NCI-H1092 (cell line): ENCODE measurements at places on chromosomes 2 and 18.

DNA sequence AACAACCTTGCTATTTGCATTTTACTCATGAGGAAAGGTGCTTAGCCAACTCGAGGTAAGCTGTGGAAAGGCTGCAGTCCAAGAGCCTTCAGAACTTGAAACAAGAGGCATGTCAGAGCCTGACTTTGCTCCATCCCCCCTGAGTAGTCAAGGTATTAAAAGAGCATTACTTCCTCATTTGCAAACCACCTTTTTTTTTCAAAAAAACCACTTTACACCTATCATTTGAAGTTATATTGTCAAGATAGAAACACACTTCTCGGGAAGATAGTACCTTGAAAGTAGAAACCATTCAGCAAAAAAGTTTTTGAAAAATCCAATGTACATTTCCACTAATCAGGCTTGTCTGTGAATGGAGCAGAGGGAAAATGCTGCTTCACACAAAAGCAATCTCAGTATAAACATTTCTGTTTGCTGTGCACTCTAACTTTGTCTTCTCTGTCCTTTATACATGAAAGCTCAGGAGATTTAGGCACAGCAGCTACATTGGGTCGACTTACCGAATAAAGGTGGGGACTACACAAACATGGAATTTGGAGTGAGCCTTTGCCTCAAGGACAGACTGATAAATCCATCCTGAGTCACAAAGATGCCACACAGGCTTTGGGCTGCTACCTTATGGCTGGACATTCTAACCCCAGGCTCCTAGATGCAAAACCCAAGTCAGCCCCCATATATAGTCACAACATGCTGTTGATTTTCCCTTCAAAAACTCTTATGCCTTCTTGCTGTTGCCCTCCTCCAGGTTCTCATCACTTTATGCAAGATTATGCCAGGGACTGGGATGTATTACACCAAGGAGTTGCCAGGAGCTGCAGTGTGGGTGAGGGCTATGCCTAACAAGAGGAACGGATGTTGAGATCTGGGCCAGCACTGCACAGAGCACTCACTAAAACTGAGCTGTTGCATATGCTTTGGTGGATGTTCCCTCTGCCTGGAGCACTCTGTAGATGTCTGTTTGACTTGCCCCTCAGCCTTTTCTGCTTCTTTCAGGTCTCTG lies 41.4 kb upstream of the EML4 start:
- DNase-seq = no peak

DNA sequence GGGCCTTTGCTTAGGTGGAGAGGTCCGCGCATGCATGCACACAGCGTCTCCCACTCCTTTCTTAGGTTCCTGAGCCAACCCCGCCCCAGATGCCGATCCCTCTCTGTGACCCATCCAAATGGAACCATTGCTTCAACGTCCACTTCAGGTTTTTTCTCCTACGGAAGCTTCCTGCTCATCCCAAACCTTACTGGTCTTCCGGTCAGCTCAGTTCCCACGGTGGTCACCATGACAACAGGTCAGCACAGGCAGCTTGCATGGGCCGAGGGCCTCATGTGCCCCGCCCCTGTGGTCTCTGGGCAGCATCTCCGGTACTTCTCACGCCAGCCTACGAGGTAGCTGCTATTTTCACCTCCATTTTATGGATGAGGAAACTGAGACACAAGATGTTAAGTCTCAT lies 163.7 kb downstream of the SOCS6 start:
- DNase-seq = no peak

GRCh38 chr2:136004965-136005364 lies 19.5 kb upstream of the DARS1 start:
- no peak for DNase-seq

DNA sequence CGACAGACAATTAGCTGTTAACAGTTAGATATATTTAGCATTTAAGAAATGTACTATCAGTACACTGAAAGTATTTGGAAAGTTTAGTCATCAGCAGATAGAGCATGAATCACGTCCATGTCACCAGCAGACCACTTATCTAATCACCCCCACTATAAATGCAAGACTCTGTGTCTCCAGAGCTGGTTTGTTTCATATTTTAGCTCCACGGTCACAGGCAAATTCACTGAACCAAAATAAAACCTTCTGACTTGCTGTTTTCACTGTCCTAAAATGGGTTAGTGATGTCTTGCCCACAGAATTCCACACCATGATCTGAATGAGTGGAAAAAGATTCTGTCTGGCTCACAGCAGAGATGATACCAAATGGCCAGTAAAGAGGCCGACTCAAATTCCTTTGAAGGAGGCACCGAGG lies 64.9 kb downstream of the CDH2 start:
- DNase-seq = no peak

DNA sequence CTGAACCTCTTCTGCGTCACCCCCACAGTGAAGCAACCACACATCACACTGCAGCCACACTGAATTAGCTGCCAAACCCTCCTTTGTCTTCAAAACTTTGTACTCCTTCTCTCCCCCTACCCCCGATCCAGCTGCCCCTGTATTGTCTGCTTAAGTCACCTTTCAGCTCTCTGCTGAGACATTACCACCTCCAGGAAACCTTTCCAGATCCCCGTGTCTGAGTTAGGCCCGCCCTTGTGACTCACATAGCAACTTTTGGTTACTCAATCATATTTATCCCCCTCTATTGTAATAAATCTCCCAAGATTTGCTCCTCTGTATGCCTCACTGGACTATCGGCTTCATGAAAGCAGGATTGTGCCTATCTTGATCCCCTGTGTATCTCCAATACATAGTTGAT lies 82.8 kb upstream of the CDCA7 start:
- DNase-seq = no peak

DNA sequence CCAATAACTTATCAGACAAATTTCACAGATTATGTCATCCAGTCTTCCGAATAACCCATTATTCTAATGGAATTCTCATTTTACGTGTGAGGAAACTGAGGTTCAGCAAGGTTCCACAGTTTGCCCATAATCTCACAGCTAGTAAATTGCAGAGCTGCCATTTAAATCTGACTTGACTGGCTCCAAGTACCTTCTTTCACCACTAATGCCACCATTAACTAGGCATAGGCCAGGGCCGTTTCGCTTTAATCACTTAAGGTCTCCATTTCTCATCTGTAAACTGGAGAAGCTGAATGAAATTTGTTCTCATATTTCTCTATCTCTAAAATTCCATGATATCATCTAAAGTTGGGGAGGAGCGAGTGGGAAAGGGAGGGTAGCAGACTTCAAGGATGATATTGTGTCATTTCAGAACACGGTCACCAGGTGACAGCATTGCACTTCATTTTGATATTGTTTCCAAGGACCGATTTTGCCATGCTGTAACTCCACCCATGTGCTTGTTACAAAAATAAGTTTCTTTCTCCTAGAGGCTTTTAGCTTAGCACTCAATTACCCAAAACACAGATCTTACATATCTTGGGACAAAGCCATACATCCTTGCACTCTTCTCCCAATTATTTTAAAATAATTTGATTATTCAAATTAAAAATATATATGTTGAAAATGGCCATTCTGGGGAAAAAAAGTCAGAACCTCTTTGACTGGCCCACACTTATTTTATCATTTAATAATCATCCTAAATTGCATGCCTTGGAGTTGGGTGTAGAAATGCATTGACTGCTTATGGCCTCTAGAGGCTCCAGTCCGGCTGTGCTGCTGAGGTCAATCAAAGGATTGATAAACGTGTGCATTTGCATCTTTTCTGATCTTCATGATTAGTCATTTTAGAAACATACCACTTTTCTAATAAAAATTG lies 123.8 kb downstream of the AKAIN1 start:
- DNase-seq = peak; percentile 6

GRCh38 chr2:170475878-170476277 lies 239.3 kb upstream of the SP5 start:
- no peak for DNase-seq

DNA sequence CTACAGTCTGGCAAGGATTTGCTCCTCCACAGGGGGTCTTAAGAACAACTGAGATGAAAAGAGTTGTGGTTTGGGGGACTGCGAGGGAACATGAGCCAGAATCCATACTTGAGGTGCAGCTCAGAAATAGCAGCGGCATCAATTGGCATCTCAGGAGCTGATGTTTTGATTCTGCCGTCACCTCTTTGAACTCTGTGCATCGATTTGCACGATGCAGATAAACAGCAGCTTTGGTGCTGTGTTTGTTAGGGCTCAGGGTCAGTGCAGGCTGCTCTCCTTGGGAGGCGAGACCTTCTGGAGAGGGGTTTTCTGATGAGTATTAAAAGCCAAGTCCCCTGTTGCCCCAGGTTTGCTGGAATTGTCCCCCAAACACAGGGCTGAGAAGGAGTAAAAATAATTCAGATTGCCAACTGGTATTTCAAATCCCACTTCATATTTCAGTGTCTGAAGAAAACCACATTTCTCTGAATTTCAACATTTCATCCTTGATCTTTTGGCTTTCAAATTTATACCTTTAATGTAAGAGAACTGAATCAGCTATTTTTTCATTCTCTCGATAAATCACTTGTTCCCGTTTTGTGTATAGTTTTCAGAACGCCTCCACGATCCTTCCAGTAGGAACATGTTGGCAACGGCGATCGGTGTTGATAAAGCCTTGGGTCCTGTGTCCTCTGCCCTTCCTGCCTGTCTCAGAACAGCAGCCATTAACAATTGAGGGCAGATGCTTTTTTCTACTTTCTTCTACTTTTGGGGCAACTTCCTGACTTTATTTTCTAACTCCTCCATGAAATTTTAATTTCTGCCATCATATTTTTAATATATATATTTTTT lies 65.0 kb downstream of the RAB31 start:
- no peak for DNase-seq

DNA sequence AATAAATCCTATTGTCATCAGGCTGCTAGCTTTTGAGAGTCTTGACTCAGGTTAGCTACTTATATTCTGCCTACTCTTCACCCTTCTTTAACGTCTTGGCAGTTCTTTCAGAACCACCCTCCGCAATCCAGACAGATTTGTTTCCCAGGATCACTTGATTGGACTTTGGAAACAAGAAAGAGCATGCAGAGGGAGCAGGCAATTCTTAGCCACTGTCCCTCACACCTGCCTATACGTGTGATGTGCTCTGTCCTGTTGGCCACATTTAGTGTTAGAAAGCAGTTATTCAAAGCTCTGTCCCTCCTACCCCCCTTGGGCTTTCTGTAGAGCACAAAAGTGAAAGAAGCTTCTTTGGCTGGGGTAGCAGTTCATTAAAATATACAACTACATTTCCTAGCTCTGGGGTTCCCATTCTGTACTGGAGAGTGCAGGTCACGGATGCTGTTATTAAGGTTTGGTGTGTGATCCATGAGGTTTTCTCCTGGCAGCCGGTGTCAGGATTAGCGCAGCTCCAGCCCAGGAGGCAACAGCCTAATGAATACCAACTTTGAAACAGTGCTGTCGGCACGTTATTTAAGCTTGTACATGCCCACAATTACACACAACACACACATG lies 6.3 kb downstream of the FZD5 start:
- no peak for DNase-seq

GRCh38 chr2:72349016-72349415 lies 201.4 kb upstream of the CYP26B1 start:
- no peak for DNase-seq

DNA sequence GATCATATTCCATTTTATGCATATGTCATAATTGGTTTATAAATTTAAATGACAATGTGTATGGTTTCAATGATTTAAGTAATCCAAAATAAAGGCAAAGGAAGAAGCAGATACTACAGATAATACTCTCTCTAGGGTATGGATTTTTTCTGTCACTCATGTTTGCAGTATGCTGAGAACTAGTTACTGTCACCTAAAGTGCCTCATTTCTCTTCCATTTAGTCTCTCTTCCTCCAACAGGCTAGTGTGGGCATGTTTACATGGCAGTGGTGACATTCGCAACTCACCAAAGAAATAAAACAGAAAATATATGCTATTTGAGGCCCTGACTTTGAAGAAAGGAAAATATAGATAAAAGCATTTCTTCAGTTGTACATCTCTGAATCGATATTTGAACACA lies 1460.4 kb upstream of the ZEB2 start:
- DNase-seq = no peak

GRCh38 chr18:75895135-75895534 lies 467.6 kb upstream of the SMIM21 start:
- DNase-seq = no peak

DNA sequence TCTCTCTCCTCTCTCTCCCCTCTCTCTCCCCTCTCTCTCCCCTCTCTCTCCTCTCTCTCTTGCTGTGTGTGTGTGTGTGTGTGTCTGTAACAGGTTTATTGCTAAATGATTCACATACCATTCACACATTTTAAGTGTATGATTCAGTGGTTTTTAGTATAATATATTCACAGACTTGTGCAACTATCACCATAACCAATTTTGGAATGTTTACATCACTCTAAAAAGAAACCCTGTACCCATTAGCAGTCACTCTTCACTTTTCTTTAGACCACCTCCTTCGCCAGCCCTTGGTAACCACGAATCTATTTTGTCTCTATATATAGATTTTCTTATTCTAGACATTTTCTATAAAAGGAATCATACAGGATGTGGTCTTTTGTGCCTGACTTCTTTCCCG lies 11.4 kb downstream of the THNSL2 start:
- no peak for DNase-seq

DNA sequence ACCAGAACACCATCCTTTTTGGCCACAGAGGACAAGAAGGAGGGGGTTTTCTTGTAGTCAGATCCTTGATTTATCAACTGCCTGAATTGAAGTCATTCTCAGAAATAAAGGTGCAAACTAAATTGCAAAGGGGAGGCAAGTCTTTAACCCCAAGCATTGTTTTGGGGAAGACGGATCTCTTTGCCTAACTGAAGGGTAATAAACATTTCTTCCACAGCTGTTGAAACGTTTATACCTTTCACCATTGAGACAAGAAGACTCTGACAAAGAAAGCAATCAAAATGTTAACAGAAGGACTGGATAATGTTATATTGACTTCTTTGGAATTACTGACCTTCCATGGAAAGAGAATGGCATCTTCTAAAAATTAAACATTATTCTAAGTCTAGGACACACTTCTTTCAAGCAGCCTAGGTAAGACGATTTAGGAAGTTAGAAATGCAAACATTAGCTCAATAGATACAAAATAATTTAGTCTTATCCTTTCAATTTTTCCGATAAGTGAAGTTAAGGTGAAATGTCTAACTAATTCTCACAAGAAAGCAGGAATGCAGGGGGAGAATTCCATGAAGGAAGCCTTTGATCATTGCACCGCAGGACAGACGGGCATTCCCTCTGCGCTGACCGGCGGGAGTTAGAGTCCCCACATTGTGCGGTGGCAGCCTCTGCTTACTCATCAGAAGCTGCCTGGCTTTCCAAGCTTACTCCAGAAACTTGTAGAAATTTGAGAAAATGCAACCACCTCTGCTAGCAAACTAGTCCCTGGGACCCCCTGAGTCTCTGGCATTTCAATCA lies 69.4 kb upstream of the COPS8 start:
- DNase-seq = no peak
